ENCODE measurements at places on chromosomes 7 and 10.
A peak's percentile ranks its signal among the peaks of the same experiment; 100 is the strongest.

- DNase-seq: no peak
Observed at GRCh38 chr7:44225566-44226395, 25.0 kb downstream of the YKT6 start.

DNA sequence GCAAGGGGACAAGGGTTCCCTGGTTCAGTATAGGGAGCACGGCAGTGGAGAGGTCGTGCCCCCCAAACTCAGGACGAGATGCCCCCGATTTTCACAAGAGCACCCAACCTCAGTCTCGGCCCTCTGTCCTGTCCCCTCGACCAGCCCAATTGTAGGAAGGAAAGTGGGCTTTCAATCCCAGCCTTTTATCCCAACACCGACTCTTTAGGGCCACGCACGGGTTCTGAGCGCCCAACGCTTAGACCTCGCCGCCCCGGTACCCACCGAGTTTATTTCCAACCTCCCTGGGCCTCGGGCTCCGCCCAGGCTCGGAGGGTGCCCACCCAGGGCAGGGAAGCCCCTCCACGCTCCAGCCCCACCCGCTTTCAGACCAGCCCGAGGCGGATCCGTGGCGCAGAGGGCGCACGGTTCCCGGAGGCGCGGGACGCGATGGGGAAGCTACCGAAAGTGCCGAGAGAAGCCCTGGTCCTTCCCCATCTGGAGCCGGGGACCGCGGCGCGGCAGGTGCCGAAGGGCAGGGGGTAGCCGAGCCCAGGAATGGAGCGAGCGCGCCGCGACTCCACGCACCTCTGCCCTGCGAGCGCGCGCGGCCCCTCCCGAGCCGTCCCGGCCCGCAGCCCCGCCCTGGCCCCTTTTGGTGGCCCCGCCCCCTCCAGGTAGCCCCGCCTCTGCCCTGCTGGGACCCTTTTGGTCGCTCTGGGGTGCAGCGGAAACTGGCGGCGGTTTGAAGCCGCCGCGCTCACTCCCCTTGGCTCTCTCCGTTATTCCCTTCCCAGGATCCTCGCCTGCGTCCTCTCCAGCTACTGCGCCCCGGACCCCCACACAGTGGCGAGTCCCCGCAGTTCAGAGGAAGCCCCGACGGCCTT lies 20.4 kb downstream of the GRID2IP start:
- DNase-seq: no peak

DNA sequence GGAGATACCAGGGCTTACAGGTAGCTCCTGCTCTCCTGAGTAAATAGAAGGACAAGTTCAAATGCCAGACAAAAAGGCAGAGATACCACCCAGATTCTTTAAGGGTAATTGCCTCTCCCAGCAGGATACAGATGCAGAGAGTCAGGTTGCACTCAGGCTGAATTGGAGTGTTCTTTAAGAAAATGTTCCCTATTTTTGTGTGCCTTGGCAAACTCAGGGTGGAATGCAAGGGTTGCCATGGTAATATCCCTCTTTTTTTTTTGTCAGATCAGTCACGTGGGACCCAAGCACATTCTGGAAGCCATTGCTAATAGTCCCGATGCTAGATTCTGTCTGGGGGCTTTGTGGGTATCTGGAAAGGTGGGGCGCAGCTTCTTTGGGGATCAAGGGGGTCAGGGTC lies 628.0 kb downstream of the CALN1 start:
- no peak for DNase-seq

GRCh38 chr10:33781606-33782395 lies 447.3 kb upstream of the NRP1 start:
- no peak for DNase-seq

DNA sequence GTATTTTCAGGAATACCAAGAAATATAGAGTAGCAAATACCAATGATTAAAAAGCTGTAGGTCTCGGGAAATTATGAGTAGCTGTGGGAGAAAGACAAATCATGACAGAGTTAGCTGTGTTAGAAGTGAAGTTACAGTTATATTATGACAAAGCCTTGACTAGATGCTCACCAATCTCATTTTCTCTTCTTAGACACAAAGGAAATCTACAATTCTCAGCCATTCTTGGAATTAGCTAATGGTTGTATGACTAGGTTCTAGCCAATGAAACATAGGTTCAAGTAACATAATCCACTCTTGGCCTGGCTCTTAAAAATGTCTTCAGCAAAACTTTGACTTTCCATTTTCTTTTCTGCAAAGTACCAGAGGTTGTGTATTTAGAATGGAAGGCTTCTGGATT lies 228.8 kb upstream of the MTPN start:
- DNase-seq: no peak

GRCh38 chr7:142855756-142856564 lies 1.1 kb downstream of the EPHB6 start:
- DNase-seq: no peak

DNA sequence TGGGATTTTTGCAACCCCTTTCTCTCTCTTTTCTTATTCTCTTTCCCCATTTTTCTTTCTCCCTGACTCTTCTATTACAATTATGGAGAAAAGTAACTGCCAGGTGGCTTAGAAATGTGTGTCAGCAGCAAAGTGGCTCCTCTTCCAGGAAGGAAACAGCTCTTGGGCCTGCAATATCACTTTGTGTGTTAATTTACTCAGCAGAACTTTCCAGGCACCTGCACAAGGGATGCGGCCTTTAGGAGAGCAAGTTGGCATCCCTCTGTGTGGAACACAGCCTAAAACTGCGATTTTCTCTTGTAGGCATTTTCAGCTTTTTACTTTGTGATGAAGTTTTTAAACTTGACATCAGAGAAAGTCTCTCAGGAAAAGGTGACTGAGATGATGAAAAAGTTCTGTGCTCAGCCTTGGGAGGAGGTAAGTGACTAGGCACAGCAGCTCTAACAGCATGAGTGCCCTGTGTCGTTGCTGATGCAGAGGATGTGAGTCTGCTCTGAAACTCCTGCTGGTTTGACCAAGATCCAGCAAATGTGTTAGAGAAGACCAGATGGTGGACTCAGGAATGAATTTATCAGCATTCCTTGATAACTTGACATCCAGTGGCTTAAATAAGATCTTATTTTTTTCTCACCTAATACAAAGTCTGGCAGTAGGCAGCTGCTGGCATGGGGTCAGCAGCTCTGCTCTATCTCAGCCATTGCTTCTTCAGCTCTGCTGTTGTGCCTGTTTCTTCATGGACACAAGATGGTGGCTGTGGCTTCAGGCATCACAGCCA lies 47.4 kb upstream of the CC2D2B start:
- DNase-seq: no peak

GRCh38 chr7:1144269-1144771 lies 15.7 kb downstream of the ZFAND2A start:
- DNase-seq: no peak

DNA sequence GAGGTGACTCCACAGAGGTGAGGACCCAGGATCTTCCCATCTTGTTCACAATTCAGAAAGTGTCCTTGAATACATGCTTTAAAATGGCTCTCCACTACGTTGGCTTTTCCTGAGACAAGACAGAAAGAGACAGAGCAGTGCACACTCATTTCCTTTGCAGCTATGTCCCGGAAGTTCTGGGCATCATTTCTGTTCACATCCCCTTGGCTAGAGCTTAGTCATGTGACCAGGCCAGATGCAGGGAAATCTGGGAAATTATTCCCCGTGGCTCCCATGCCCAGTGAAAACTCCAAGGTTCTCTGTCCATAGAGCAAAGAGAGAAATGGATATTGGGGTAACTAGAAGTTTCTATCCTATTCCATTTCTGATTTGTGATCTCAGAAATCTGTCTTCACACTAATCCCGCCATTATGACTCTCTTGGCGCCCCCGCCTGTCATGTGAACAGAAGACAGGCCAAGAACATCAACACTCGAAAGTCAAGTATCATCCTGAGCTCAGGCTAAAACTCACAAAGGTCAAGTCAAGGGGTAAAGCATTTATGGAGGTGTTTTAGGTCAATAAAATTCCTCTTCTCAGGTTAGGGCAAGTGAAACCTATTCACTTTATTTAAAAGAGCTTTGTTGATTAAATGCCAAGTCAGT lies 251.4 kb upstream of the HABP2 start:
- DNase-seq: no peak

DNA sequence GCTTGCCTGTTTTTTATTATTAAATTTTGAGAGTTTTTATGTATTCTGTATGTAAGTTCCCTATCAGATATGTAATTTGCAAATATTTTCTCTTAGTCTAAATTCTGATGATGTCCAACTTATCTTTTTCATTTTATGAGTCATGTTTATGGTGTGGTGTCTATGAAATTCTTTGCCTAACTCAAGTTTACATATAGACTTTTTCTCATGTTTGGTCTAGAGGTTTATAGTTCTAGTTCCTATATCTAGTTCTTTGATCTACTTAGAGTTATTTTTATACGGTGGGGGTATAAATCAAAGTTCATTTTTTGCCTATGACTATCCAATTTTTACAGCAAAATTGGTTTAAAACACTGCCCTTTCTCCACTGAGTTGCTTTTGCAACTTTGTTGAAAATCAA lies 26.3 kb upstream of the CCDC7 start:
- DNase-seq: no peak

GRCh38 chr10:34520084-34520483 lies 295.0 kb downstream of the PARD3 start:
- DNase-seq: peak; percentile 19

- DNase-seq: no peak
Observed at GRCh38 chr7:40425696-40426095, 290.9 kb downstream of the SUGCT start.

- no peak for DNase-seq
Observed at GRCh38 chr10:48466611-48467240, 138.1 kb downstream of the ARHGAP22 start.

GRCh38 chr7:81883801-81884393 lies 114.0 kb upstream of the HGF start:
- DNase-seq: no peak

DNA sequence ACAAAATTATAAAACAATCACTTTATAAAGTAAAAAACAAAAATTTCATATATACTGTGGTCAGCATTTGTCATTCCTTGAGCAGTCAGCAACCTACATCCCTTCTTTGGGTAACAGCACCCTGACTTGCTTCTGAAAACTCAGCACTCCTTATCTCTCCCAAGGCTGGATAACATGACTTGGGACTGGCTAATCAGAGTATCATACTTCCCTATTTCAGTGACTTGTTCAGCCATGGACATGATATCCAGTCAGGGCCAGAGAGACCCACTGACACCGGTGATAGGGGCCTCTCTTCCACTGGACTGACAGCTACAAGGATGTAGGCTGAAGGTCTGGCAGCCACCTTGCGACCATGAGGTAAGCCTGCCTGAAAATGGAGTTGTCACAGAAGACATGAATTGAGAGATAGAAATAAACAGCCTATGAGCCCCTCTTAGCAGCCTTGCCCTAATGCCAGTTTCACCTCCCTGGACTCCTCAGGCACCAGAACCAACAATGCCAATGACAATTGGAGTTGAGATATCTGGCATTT lies 84.4 kb upstream of the NEBL start:
- DNase-seq: no peak

DNA sequence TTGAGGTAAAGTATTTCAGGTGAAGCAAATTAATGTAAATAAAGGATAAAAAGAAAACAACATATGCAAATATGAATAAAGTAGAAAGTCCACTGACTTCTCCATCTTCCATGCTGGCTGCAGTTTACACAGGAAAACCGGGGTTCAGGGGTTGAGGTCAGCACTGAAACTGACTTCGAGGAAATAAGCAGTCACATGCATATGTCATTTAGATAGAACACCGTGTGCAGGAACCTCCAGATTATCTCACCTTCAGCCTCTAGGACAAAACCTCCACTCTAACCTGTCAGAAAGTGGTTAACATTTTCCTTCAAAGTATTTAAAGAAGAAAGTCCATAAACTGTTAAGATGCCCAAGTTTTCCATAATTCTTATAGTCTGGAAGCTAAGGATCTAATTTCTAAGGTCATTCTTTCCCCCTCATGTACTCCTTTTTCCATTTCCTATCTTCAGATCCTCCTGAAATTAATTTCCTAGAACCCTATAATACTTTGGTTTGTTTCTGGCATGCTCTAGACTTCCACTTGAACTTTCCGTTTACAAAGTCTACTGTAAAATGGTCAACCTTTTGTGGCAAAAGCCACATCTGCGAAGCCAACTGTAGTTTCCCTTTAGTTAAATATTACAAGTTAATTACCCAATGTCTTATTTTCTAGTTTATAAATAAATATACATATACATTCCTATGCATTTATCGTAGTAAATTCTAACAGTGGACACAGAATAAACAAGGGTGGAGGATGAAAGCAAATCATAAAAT lies 173.3 kb downstream of the RAPGEF5 start:
- no peak for DNase-seq

DNA sequence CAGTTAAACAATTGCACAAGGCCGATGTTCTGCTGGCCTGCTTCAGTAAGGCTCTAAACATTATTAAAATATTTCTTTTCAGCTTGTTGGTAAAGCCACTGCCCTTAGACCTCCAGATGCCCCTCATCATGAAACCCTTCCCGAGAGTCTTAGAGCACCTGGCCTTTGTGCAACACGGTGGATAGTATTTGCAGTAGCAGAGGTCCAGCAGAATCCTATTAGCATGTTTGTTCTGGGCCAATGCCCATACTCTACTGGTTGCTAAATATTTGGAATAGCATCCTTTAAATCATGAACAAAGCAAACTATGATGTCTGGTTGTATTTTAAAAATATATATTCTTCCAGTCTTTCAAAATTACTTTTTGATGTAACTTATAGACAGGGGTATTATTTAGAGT lies 584.6 kb downstream of the CNTNAP2 start:
- no peak for DNase-seq

GRCh38 chr10:398954-399353 lies 263.7 kb downstream of the ZMYND11 start:
- DNase-seq: no peak

GRCh38 chr7:80686576-80686975 lies 48.1 kb downstream of the CD36 start:
- no peak for DNase-seq

DNA sequence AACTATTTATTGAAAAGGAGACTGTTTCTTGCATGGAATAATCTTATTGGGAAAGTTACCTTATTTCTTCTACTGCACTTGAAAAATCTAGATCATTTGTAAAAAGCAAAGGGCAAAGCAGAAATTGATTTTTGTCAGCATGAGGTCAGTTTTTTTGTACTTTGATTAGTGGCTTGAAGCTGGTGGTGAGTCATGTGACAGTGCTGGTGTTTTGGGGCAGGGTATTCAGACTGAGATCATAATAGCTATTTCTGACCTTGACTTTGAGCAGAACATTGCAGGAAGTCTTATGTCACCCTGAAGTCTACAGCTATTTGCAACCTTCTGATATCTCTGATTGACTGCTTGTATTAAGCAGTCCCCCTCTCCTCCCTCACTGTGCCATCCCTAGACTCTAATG lies 66.3 kb upstream of the SORCS3 start:
- no peak for DNase-seq

Data from kidney epithelial cell (primary cell).